ENCODE measurements at places on chromosomes 5 and 9.

- no peak for DNase-seq
These were observed 679 bp upstream of the KDM4C start for GRCh38 chr9:6757132-6757455.

DNA sequence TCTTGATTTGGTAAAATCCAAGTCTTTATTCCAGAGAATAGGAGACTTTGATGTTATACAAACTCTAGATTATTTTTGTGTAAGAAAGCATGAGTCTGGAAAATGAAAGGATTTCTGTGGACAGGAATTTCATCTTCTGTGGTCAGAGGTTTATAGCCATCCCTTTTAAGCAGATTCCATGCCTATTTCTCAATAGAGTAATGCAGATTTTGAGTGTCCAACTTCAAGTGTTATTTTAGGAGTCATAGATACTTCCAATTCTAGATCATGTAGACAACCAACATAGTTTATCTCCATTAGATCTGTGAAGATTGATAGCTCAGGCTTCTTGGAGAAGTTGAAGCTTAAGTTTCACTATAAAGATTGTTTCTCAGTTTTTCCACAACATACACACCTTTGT is 379.7 kb downstream of the PSAT1 start:
- DNase-seq = no peak

- DNase-seq = no peak
These were observed 24.4 kb downstream of the ATOX1 start for GRCh38 chr5:151734064-151734408.

DNA sequence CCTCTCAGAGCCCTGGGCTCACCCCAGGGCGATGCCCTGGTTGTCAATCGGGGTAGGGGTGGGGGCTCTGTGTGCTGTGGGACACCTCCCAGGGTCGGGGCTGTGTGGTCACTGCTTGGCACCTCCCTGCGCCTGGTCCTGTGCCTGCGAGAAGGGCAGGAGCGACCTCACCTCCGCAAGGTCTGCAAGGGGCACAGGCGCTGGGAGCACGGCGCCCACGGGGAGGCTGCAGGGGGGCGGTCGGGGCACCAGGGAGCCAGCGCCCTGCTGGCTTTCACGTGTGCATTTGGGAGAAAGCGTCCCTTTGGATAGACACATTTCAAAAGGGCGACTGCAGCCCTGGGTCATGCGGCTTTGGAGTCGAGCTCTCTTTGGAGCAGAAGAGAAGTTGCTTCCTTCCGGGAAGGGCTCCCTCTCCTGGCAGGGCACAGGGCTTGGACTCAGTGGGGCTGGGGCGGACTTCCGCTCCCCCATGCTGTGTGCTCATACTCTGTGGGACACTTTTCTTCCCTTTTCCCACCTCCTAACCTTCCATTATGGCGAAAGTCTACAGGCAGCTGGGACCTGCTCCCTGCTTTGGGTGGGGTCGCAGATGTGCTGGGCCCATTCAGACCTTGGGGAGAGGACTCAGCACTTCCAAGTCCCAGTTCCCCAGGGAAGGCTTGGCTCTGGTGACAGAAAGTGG is 52.9 kb upstream of the SLC28A3 start:
- DNase-seq = no peak

- no peak for DNase-seq
These were observed 6.6 kb upstream of the OTULINL start for GRCh38 chr5:14574891-14575508.

DNA sequence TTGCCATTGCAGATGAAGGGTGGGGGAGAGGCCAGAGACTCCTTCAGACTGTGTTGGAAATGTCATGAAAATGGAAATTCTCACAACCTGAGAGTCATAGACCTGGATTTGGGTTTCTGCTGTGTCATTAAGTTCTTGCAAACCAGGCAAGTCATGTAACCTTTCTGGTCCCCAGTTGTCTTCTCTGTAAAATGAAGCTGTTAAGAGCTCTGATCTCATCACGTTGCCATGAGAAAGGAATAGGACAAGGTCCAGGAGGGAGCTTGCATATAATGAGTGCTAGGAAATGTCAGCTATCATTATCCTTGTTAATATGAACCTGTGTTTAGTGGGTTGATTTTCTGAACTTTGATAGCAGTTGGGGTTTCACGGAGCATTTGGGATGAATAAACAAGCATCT is 59.1 kb downstream of the FGF1 start:
- DNase-seq = no peak

DNA sequence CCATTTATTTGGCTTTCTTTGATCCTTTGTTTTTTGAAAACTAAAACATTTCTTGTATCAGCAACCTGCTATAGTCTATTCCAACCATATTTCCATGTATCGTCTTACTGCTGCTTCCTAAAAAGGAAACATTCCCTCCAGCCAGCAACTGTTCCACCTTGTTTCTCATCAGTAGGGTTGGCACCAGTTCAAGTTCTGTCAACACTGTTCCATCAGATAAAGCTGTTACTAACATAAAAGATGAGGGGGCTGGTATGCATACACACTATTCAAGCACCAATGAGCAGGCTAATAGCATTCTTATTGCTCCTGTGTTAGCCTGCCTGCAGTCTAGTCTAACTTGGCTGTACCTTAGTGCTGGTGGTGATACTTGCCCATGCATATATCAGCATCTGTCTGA is 178.3 kb downstream of the CWC27 start:
- DNase-seq = peak; percentile 15

DNA sequence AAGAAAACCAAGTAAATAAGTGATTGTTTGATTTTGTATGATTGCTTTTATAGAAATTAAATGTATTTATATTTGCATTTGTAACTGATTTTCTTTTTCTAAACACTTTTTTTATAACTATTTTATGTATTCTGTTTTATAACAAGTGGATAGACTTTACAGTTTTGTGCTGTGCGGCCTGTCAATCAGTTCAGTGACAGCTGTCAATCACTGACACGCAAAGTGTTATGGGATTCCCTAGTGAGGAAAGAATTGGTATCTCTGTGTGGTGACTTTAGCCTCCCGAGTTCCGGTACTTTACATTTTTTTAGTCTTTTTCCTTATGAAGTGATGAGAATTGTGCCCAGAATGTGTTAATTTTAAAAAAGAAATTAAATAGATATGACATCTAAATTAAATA is 16.3 kb downstream of the GPR151 start:
- no peak for DNase-seq

GRCh38 chr5:17309462-17309861 is 92.0 kb downstream of the BASP1 start:
- no peak for DNase-seq

DNA sequence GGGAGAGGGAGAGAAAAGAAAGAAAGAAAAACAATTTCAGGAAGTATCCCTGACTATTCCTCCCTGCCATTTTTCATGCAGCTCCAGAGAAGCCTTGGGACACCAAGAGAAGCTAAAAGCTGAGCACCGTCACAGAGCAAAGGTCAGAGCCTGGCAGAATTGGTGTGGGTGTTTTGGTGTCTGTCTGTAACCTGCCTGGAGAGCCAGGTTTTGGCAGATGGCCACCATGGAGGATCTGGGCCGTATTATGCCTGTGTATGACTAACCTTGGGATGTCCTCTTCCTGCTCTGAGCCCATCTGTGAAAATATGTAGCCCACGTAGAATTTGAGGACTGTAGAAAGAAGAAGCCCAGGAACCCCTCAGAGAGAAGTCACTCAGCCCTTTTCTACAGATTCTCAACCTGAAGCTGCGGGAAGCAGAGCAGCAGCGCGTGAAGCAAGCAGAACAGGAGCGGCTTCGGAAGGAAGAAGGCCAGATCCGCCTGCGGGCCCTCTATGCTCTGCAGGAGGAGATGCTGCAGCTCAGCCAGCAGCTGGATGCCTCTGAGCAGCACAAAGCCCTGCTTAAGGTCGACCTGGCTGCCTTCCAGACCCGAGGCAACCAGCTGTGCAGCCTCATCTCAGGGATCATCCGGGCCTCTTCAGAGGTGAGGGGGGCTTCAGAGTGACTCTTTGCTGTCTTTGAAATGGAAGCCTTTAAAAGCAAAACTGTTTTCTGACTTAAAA is 18.8 kb downstream of the GLE1 start:
- no peak for DNase-seq

- DNase-seq = no peak
These were observed 373.4 kb upstream of the ACO1 start for GRCh38 chr9:32011049-32011448.

DNA sequence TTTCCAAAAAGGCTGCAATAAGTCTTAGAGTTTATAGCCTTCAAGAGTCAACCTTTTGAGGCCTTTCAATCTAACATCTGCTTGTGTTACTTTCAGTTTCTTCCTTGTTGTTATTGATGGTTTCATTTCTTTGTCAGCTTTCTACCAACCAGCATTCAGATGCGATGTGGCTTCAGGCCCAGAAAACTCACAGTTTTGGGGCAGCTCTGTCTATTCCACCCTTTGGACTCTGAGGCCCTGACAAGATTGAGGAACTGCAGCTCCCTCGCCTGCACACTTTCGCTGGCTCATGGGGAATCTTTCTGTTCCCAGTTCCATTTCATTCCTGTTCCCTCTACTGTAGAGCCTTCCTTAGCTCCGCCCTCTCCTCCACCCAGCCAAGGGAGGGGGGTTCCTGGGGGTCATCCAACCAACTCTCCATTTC is 13.3 kb upstream of the WHRN start:
- DNase-seq = no peak

DNA sequence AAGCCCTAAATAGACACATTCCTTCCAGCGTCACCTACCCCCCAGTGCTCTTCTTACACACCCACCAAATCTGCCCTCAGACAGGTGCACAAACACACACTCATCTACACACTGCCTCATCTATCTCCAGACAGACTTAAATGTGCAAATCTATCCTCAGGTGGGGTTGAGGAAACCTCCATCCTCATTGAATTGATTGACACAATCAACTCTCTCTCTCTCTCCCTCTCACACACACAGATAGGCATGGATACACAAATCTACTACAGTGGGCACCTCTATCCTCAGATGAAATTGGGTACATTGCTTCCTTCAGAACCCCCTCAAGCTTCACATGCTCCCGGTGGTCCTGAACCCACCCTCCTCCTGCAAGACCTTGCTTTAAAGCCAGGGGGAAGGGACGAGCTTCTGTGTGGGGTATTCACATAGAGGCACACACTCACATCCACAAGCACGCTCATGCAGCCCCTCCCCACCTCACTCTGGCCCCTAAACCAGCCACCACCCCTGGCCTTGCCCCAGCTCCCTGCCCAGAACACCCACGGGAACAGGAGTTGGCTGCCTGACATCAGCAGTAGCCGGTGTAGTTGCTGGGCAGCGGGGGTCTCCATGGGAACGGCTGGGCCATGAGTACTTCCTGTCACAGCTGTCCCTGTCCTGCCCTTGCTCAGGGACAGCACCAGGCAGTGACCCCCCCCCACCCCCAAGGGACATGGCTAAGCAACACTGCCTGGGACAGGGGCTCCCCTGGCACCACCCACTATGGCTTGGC is 22.8 kb downstream of the PCDH1 start:
- DNase-seq = no peak

GRCh38 chr5:135359374-135360165 is 39.5 kb downstream of the MACROH2A1 start:
- DNase-seq = no peak

- no peak for DNase-seq
These were observed 31.7 kb downstream of the ADRB2 start for GRCh38 chr5:148858106-148858505.

GRCh38 chr5:54807421-54807820 is 178.0 kb downstream of the ESM1 start:
- DNase-seq = peak; percentile 78

DNA sequence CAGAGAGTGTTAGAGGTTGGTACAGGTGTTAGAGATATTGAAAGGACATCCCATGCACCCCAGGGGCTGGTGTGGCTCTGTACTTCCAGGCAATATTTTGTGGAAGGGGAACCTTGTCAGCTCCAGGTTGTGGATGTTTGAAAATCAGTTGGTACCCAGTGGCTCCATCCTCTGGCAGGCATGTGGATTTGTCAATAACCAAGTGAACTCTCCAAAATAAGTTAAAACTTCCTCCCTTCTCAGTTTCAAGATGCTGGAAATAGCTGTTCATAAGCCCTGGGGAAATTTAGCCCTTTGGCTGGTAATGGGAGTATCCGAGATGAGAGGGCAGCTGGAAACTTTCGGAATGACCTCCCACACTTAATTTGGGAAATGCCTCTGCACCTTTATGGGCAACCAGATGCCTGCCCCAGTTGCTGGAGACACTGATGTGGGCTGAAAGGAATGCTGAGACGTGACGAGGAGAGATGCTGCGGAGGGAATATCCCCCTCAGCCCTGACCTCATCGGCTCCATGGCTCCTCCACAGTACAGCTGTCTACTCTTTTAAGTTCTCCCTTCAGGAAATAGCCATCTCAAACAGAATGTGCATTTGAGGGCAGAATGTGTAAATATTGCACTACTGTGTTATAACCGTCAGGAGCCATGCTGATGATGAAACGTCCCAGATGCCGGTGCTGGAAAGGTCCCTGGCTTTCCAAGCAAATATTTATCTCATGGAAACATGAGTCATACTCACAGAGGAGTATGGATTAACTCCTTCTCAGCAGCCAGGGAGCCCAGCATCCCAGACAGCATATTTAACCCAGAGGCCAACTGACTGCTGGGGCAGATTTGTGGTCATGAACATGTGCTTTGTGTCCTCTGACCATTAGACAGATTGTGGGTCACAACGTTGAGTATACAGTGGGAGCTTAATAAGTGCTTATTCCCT is 29.5 kb downstream of the TGFBI start:
- no peak for DNase-seq

DNA sequence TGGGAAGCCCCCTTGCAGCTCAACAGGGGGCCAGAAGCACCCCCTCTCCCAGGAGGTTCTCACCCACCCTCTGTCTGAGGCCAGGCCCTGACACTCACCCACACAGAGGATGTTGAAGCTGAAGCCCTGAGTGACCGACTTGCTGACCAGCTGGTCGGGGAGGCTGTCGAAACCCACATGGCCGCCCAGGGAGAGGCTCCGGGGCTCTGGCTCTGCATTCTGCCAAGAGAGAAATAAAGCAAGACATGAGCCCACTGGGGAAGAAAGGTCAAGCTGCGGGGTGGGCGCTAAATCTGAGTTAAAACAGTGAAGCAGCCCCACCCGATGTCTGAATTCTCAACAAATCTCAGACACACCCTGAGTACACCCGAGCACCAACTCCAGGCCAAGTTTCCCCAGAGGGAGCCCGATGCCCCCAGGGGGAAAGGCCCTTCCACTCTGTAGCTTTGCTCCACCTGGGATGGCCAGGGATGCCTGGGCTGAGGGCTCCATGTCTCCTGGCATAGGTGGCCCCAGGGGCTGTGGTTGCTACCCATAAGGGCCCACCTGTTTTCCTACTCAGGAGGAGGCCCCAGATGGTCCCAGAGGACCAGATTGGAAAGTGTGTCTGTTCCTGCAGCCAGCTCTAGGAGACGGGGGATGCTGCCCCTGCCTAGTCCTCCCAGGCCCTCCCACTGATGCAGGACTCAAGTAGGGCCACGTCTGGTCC is 11.6 kb downstream of the SEPTIN8 start:
- DNase-seq = no peak

- DNase-seq = no peak
These were observed 475 bp downstream of the WDR5 start for GRCh38 chr9:134136118-134136995.

- no peak for DNase-seq
These were observed 453.8 kb upstream of the ZNF608 start for GRCh38 chr5:125199968-125200865.

DNA sequence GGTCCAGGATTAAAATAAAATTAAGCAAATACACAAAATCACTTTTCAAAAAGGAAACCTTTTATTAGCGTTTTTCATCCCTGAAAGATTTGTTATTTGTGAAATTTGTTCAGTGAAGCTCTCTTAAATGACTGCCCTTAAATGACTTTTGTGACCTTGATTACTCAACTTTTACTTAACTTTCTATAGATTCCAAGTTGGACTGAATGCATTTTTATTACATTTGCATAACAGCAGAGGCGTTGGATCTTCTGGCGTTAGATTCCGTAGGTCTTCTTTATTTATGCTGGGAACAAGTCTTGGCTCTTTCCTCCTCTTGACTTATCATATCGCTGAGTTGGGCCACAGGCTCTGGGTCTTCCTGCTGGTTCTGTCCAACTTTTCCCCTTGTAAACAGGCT is 78.4 kb downstream of the APBA1 start:
- no peak for DNase-seq

Measured in pulmonary artery endothelial cell (primary cell).